ENCODE measurements at places on chromosomes 2 and 18.

DNA sequence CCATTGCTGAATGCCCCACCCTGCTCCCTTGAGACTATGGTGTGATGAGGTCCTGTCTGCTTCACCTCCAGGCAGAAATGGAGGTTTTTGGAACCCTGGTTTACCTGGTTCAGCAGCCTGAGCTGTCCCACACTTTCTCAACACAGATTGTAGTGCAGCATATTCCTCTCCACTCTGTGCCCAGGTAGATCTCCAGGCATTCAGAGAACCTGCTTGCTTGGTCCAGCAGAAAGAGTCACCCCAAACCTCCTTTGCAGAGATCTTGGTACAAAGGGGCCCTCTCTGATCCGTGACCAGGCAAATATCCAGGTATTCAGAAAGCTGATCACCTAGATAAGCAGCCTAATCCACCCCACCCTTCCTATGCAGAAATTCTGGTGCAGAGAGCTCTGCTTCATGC lies 1288.2 kb upstream of the CRIM1 start:
- no peak overlapping the region for H3K27ac ChIP-seq
- H3K27me3 ChIP-seq, result no peaks in the 10 kb centered on the region
- H3K4me1 ChIP-seq, result no peaks in the 10 kb centered on the region

- peaks cover 11% of the 10 kb centered on the region for H3K4me1 ChIP-seq
- no peaks in the 10 kb centered on the region for H3K27me3 ChIP-seq
- H3K27ac ChIP-seq, result no peak overlapping the region
- no peak for DNase-seq
- H3K4me3 ChIP-seq, result no peak overlapping the region
Measured at GRCh38 chr2:12300019-12300602, 416.6 kb upstream of the TRIB2 start.

DNA sequence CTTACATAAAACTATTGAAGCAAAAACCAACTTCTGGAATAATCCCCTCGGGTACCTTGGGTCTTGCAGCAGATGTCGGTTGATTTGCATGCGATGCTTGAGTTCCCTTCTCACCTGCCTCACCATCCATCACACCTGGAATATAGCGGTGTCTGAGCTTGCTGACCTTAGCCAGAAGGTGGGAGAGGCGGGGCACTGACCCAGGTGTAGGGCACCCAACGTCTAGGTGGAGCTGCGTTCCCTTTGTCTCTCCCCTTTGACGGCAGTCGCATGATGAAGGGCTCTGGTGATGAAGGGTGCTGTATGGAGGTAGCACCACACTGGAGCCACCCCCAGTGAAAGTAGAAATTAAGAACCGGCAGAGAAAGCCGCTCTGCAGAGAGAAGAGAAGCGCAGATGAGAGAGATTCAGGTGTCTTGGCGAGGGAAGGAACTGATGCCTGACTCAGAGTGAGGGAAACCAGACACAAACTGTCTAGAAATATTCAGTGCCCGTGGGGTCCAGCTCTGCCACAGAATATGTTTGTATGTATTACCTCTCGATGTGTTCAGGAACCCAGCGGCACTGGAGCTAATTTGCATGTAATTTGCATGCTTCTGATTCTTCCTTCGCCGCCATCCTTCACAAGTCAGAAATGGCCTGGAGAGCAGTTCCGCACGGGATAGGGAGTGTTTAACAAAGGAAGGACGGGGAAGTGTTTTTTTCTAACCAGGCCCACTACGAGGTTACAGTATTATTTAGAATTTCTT lies 19.4 kb upstream of the MBP start:
- no peaks in the 10 kb centered on the region for H3K36me3 ChIP-seq
- no peak for DNase-seq
- H3K27me3 ChIP-seq, result peaks cover 9% of the 10 kb centered on the region
- no peak overlapping the region for H3K4me3 ChIP-seq

- no peaks in the 10 kb centered on the region for H3K4me1 ChIP-seq
- H3K36me3 ChIP-seq, result no peaks in the 10 kb centered on the region
- H3K4me3 ChIP-seq, result no peak overlapping the region
- DNase-seq, result no peak
- H3K27ac ChIP-seq, result no peak overlapping the region
Measured at GRCh38 chr2:237326266-237327171, 87.4 kb downstream of the COL6A3 start.

DNA sequence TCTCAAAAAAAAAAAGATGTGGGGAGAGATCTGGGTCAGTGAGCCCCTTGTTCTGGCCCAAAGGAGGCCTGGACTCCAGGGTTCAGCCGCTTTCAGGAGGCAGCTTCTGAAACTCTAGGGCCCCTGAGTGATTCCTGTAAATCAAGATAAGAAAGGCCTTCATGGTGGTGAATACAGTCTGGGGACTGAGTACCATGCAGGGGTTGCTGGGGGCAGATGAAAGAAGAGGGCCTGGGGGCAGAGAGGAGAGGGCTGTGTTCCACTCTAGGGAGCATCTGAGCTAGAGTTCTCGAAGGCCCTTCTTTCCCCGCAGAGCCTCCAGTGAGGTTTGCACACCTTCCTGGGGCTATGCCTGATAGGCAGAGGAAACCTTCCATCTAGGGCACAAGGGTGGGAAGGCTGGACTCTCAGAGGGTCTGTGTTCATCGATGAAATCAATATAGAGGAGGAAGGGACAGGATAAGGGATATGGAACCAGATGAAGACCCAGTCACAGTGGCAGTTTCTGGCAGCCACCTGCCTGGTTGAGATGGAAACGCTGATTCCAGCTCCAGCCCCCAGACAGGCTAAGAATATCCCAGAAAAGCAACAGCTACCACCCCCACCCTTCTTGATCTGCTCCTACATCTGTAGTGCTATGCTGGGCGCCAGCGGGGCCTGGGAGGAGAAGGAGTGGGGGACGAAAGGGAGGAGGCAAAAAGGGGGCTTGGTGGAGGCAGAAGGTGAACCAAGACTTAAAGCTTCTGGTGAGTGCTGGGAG lies 4.7 kb upstream of the CDK5R2 start:
- H3K4me1 ChIP-seq, result peaks cover 4% of the 10 kb centered on the region
- H3K36me3 ChIP-seq, result no peaks in the 10 kb centered on the region
- no peak overlapping the region for H3K27ac ChIP-seq
- no peak overlapping the region for H3K4me3 ChIP-seq

- H3K36me3 ChIP-seq, result peaks cover 3% of the 10 kb centered on the region
- no peak for DNase-seq
- H3K4me1 ChIP-seq, result no peaks in the 10 kb centered on the region
- H3K27me3 ChIP-seq, result peaks cover 8% of the 10 kb centered on the region
- H3K4me3 ChIP-seq, result no peak overlapping the region
- H3K27ac ChIP-seq, result no peak overlapping the region
Measured at GRCh38 chr2:11505652-11506610, 27.9 kb upstream of the GREB1 start.

DNA sequence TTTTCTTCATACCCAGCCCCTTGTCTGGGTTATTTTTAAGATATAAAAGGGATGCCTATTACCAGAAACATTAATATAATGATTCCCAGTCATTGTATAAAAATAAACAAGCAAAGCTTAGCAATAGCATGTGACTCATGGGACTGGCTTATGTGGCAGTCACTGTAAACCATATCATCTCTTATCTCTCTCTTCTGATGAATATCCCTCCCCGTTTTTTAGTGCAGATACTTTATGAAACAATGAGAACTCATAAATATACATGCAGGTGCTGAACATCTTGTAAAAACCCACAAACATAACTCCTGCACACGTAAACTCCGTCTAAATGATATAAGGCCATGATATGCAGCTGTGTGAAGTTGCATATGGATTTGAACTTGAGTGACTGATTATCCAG lies 154.9 kb downstream of the MGAT5 start:
- H3K36me3 ChIP-seq, result peaks cover 30% of the 10 kb centered on the region
- H3K27ac ChIP-seq, result no peak overlapping the region
- H3K4me1 ChIP-seq, result peaks cover 48% of the 10 kb centered on the region

DNA sequence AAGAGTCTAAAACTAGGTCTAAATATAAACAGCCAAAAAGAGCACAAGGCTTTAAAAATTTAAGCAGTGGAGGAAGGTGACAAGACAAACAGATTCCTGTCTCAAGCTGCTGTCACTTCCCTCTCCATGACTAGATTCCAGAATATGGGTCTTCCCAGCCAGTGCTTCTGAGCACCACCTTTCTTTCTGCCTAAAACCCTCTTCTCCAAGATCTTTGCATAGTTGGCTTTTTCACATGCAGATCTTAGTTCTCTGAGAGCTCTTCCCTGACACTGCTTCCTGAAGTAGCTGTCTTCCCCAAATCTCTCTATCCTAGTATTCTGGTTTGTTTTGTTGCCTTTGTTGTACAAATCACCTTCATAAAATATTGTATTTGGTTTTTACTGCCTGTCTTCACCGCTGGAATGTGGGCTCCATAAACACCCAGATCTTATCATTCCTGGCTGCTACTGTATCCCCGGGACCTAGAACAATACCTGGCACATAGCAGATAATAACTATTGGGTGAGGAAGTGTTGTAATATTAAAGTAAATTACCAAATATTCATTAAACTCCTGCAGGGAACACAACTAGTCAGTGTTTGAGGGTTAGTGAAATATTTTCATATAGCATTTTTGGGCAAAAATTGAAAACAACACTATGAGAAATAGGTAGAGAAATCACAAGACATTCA lies 150.2 kb downstream of the CCDC85A start:
- no peak for DNase-seq
- no peak overlapping the region for H3K27ac ChIP-seq
- no peak overlapping the region for H3K4me3 ChIP-seq
- peaks cover 2% of the 10 kb centered on the region for H3K36me3 ChIP-seq

DNA sequence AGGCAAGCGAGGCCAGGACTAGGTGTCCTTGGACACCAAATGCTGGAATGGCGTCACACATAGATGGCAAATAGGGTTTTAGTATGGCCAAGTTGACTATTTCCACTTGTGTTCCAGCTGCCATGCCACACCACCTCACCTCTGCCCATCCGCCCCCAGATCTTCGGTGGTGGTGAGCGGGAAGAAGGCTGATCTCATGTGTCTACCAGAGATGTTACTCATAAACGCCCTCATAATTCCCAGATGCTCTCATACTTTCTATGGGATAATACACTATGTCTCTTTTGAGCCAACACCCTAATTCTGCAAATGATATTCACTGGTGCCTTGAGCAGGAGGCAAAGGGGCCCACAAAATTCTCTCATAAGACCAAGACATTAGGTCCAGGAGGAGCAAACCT lies 281.1 kb upstream of the FN1 start:
- no peak overlapping the region for H3K27ac ChIP-seq
- no peaks in the 10 kb centered on the region for H3K4me1 ChIP-seq
- no peak overlapping the region for H3K4me3 ChIP-seq

DNA sequence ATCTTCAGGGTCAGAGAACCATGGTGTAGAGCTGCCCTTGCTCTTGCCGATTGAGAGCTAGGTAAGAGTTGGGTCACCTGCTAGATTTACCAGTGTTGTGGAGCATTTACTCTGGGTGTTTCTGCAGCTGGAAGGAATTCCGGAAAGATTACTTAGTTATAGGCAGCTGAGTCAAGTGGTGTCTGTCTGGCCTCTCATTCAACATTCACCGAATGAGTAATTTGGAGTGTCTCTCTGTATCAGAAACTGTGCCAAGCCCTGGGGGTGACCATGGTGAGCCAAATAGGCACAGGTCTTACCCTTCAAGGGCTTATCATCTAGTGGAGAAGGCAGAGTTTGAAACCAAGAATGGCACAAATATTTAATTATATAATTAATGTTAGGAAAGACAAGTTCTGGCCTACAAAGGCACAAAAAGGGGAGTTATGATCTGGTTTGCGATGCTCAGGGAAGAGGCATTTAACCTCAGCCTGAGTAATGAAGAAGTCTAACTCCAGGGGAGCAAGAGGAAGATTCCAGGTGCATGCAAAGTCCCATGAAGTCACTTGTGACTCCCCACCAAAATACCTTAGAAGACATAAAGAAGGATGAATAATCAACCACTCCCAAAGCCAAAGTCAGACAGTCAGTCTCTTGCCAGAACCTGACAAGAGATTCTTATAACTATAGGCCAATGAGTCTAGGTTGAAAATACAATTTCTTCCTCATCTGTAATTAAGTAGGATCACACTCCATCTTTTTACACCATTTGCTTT lies 12.5 kb downstream of the SETBP1 start:
- H3K4me1 ChIP-seq, result peaks cover 9% of the 10 kb centered on the region
- no peaks in the 10 kb centered on the region for H3K27me3 ChIP-seq
- H3K27ac ChIP-seq, result no peak overlapping the region
- no peak for DNase-seq
- H3K4me3 ChIP-seq, result no peak overlapping the region
- no peaks in the 10 kb centered on the region for H3K36me3 ChIP-seq

- H3K27me3 ChIP-seq, result peaks cover 37% of the 10 kb centered on the region
- DNase-seq, result no peak
- no peak overlapping the region for H3K27ac ChIP-seq
- H3K4me1 ChIP-seq, result no peaks in the 10 kb centered on the region
Measured at GRCh38 chr2:60490441-60490840, 63.0 kb downstream of the BCL11A start.

DNA sequence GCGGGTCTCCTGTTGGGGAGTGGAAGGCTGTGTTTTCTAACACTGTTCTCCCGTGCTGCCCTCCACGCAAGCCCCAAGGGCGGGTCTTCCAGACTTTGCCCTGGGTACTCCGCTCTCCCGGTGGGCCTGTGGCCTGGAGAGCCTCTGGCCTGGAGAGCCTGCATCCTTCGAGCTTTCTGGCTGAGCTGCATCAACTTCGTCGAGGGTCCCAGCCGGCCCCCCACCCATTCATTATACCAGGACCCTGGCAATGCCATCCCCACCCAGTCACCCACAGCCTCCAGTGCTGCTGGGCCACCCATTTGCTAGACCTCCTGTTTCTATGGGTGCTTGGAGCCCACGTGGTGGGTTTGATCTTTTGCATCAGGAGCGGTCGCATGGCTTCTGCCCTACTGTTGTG lies 102.2 kb downstream of the PTGR3 start:
- DNase-seq, result no peak
- peaks cover 15% of the 10 kb centered on the region for H3K27me3 ChIP-seq
- no peak overlapping the region for H3K4me3 ChIP-seq
- H3K36me3 ChIP-seq, result peaks cover 3% of the 10 kb centered on the region
- H3K27ac ChIP-seq, result no peak overlapping the region
- no peaks in the 10 kb centered on the region for H3K4me1 ChIP-seq

DNA sequence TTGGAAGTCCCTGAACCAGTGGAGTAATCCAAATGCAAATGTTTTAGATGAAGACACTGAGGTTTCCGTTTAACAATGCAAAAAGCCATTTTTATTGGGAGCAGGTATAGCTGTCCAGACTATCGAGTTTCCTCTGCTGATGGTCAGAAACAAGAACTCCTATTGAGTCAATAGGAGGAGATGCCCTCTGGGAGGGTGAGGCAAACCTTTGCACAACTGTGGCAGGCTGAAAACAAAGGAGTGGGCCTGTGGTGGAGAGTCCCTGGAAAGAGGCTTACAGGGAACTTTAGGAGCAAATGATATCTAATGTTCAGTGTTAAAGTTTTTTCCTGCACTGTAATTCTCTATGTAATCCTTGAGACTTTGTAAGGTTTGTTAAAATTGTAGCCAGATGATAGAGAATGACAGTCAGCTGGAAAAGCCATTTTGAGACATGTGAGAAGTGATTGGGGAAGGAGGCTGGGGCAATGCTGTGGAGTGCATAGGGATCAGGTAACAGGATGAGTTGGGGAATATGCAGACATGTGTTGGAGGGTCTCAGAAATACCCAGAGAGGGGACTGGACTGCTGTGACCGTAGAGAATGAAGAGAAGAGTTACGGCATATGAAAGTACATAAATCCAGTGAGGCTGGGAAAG lies 15.1 kb upstream of the EML4 start:
- peaks cover 3% of the 10 kb centered on the region for H3K4me1 ChIP-seq
- no peaks in the 10 kb centered on the region for H3K27me3 ChIP-seq
- no peak for DNase-seq
- no peak overlapping the region for H3K27ac ChIP-seq
- no peak overlapping the region for H3K4me3 ChIP-seq

GRCh38 chr2:167750675-167751074 lies 496.7 kb downstream of the STK39 start:
- no peak overlapping the region for H3K4me3 ChIP-seq
- H3K27me3 ChIP-seq, result no peaks in the 10 kb centered on the region
- no peaks in the 10 kb centered on the region for H3K36me3 ChIP-seq
- H3K27ac ChIP-seq, result no peak overlapping the region
- DNase-seq, result no peak
